ENCODE measurements at places on chromosomes 2 and 18.

- DNase-seq = no peak
These were observed 143.0 kb upstream of the SLC1A4 start for GRCh38 chr2:64846177-64846576.

GRCh38 chr2:225399504-225399903 lies at the start of gene NYAP2:
Gene NYAP2, plus strand, starts transcription at chr2:225399710. Its CDS starts 9,171 bp downstream, at chr2:225408881.
- DNase-seq = no peak

- no peak for DNase-seq
These were observed 149.5 kb downstream of the ATP9B start for GRCh38 chr18:79218605-79219190.

DNA sequence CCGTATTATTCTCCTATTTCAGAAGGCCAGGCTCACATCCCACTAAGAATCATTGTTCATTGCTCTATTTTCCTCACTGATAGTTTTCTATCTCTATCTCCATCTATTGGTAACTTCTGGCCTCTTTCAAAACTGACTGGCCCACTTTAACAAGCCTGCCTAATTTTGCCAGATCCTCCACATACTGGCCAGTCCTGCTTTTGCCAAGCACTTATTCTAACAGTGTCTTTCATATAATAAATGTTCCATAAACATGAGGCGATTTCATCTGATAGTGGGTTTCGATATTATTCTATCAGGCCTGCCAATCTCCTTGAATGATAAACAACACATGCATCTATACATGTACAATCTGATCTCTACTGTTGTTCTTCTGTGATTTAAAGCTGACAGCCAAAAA lies 125.9 kb upstream of the KCNH7 start:
- no peak for DNase-seq

DNA sequence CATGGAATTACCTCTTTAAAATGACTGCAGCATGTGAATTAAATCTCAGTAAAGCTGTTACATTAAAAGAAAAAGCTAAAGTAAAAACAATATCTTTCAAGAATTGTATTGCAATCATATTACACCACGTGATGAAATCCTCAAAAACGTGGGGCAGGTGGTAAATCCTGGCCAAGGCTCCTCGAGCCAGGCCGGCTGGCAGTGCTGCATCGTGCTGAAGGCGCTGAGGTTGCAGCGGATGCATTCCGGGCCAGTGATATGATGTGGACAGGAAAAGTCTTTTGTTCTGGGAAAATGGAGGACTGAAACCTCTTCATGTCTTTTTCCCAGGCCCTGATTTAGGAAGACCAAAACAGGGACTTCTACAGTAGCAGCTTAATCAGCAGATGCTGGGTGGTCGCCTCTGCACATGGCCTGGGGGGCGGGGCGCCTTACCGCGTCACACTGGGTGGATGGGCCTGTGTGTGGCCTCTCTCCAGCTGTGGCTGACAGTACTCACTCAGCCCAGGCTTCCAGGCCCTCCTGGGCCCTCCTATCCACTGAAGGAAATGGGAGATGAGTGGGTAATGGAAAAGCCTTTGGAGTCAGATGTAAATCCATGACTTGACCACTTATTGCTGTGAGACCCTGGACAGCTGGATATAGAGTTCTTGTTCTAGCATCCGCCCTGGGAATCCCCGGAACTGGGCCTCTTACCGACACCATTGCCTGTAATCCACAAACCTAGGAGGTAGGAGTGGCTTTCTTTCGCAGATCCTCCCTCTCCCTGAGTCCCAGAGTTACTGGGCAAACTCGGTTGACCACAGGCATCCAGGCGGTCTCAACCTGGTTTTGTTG lies 45.1 kb downstream of the PROC start:
- DNase-seq = no peak

DNA sequence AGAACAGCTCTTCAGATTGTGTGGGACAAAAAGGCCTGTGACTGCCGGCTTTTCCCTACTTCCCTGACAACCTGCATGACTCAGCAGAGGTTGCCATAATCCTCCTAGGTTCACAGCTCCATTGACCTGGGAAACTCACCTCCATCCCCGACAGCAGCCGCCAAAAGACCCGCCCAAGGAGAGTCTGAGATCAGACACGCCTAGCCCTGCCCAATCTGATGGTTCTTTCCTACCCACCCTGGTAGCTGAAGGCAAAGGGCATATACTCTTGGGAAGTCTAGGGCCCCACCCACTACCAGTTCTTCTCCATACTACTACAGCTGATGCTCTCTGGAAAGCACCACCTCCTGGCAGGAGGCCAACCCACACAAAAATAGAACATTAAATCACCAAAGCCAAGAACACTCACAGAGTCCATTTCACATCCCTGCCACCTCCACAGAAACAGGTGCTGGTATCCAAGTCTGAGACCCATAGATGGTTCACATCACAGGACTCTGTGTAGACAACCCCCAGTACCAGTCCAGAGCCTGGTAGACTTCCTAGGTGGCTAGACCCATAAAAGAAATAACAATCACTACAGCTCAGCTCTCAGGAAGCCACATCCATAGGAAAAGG lies 140.6 kb downstream of the NETO1 start:
- DNase-seq = no peak

GRCh38 chr2:51401546-51401945 lies 369.6 kb upstream of the NRXN1 start:
- DNase-seq = no peak

- no peak for DNase-seq
These were observed 793 bp downstream of the NR4A2 start for GRCh38 chr2:156331572-156332283.

DNA sequence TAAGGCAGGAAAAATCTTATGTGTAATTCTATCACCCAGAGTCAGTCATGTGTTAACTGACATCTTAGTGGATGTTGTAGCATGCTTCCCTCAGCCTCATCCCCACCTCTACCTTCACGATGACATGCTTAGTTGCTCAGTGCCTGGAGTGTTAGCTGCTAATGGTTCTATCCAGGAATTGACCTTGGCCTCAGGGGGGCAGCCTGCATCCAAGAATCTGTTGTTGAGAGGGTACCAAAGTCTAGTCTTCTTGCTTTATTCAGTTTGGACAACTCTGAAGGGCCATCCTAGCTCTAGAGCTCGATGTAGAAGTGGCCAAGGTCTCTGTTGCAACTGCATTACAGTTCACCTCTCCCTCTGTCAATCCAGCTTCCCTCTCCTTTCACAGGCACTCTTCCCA lies 61.2 kb downstream of the ACYP2 start:
- no peak for DNase-seq

GRCh38 chr18:24027156-24027827 lies 12.7 kb downstream of the TTC39C start:
- no peak for DNase-seq

GRCh38 chr2:10432311-10433181 lies 15.6 kb downstream of the ODC1 start:
- DNase-seq = no peak

GRCh38 chr2:60352491-60353405 lies 200.7 kb downstream of the BCL11A start:
- DNase-seq = no peak

DNA sequence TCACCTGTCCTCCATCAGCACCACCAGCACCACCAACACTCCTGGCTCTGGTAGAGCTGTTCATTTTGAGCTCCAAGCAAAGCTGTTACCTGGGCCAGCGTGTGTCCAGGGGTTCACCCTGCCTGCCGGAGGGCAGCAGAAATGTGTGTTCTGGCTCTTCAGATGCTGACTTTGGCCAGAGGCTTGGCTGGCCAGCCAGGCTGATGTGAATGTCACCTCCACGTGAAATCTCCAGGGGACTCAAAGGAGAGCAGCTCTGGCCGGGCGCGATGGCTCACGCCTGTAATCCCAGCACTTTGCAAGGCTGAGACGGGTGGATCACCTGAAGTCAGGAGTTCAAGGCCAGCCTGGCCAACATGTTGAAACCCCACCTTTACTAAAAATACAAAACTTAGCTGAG lies 33.5 kb downstream of the CIB4 start:
- DNase-seq = no peak

DNA sequence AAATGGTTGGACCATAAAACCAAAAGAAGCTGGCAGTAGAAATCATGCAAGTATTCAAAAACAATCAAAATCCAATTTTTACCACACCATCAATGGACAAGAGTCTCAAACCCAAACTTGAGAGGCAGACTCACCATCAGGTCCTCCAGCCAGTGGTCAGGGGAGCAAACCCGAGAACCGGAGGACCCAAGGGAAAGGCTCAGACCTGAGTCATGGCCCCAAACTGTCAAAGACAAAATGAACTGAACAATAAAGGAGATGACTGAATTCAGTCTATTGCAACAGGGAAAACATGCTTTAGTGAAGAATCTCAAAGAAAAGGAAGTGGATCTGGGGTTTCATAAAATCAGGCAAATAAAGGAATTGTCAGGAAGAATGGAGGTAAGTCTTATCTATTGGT lies 150.7 kb upstream of the MGAT5 start:
- no peak for DNase-seq

DNA sequence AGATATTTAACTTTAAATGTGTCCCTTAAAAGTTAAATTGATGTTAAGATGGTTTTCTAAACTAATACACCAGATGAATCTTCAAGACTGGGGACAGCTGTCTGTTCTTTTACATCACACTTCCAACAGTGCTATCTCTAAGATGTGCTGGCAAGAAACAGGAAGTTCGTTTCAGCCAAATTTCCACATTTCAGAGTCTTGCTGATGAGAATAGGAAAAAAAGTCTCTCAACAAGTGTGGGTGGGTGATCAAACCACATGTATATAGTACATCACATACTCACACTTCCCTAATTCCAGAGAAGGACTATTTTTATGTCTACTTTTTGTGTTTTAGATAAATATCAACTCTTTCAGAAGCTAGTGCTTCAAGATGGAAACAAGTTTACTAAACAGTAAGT lies 1712.8 kb upstream of the TMEFF2 start:
- no peak for DNase-seq

GRCh38 chr2:222878301-222878876 lies 17.6 kb downstream of the ACSL3 start:
- DNase-seq = no peak

- DNase-seq = no peak
These were observed 265.3 kb upstream of the TCF4 start for GRCh38 chr18:55853268-55853667.

GRCh38 chr2:69180227-69180626 lies 167.2 kb downstream of the ANTXR1 start:
- no peak for DNase-seq

- DNase-seq = no peak
These were observed 248.7 kb upstream of the TNP1 start for GRCh38 chr2:217108575-217109027.

GRCh38 chr2:235144291-235144690 lies 192.5 kb downstream of the SH3BP4 start:
- no peak for DNase-seq

GRCh38 chr2:164868563-164869419 lies 27.2 kb upstream of the COBLL1 start:
- DNase-seq = no peak

DNA sequence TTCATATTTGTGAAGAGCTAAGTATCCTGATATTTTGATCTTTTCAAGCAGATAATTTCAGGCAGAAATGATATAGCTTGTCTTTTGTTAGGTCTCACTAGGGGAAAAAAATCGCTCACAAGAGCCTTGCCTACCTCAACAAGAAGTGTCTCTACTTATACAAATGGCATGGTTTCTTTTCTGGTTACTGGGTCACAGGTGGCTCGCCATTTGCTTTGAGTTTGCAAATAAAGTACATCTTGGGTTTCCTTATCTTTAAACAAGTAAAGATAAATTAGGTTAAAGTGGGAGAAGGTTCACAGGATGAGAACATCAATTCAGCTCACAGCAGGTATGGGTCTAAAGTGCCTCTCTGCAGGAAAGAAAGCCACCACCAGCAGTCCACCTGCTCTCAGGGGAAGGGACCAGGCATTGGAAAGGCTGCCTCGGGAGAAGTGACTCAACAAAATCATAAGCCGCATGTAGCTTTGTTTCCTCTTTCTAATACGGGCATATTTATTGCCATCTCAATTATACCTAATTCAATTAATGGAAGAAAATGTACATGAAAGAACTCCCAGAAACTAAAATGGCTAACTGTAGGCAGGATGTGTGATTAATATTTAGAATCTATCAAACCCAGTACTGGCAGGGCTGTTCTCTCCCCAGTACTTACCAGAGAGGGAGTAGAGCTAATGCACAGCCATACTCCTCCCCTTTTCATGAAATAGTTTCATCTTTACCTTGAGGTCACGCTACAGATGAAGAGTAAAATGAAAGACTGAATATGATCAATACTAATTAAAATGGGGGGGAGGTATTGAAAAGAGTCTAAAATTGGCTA lies 28.3 kb downstream of the CDC42EP3 start:
- DNase-seq = no peak

DNA sequence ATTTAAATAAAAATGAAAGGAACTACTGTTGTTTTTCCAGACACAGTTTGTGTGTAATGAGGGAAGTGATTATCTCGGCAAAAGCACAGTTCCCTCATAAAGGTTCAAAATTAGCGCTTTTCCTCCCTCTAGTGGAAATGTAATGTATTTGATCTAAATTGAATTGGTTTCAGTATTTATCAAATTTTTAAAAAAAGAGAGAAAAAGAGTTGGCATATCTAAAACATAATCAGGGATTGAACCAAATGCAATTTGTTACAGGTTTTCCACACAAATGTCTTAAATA lies 37.5 kb downstream of the CMPK2 start:
- no peak for DNase-seq

- DNase-seq = no peak
These were observed 41.0 kb upstream of the MGAT4A start for GRCh38 chr2:98771721-98772524.

DNA sequence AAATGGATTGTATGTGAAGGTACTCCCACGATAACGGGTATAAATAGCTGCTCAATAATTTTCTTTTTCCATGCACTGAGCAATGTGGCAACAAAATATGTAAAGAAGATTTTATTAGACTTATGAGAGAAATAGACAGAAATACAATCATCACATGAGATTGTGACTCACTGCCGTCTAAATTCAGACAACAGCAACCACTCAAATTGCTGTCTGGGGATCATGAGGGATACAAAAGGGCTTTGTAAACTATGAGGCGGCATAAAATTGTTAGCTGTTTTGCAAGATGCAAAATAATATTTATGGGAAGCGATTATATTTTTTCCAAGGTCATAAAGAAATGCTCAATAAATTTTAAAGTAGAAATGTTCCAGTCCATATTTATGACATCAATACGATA lies 259.1 kb upstream of the AGAP1 start:
- no peak for DNase-seq

DNA sequence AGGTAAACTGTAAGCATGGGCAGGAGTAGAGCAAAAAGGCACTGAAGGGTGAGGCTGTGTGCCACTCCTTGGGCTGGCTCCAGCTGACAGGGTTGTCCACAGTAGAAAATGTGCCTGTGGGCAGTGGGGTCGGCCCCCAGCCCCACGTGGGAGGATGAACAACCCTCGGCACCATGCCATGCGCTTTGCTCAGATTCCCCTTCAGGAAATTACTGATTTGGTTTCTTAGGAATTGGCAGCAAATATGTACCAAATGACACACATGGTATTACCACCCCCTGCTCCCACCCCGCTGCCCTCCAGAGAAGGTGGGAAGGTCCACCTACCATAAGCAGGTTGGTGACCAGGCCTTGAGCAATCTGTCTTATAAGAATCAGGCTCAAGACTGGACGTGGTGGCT lies 13.6 kb downstream of the ADCY3 start:
- DNase-seq = no peak

Measured in cortex of kidney (tissue), 1 donor.